ENCODE measurements at places on chromosomes 5 and 9.
A peak's percentile ranks its signal among the peaks of the same experiment; 100 is the strongest.

DNA sequence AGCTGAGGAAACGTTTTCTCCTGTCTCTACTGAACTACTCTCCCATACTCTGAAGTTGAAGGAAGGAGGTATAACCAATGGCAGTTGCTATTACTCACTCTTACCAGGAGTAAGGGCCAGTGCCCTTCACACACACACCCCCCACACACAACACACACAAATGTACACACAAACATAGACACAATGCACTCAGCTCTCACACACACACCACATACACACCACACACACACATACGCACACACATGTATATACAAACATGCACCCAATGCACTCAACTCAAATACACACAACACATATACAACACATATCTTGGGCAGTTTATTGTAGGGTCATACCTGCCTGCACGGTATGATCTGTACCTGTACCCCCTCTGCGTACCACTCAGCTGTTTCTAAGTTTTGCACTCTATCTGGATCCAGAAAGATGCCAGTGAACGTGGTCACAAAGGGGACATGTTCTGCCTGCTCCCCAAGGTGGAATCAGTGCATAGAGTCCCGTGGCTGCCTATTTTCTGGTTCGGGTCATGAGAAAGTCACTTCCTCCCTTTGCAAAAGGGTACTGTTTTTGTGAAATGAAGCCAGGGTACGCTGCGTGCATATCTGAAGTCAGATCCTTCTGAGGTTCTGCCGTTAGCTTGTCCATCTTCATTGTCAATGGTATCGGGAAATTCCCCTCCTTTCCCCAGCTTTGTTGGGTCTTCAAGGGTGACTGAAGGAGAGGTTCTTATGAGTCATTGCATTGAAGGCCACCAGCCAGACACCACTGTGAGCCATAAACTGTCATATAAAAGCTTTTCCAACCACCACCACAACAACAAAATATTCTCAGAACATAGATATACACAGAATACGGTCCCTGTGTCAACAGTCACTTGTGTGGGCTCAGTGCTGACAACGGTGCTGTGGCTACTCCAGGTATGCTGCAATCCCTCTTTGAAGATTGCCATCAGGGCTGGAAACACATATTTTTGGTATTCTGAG, 131.9 kb downstream of the UGCG start:
- DNase-seq = peak; percentile 12

DNA sequence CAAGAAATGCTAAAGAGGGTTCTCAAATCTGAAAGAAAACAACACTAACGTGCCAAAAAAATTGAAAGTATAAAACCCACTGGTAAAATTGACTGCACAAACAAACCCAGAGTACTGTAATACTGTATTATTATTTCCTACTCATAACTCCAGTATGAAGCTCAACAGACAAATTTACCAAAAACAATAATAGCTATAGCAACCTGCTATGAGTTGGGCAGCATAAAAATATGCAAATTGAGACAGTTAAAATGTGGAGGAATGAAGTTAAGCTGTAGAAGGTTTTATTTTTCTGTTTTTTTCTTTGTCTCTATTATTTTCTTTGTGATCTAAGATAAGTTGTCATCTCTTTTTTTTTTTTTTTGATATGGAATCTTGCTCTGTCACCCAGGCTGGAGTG, 15.7 kb downstream of the KIF4B start:
- DNase-seq = no peak

DNA sequence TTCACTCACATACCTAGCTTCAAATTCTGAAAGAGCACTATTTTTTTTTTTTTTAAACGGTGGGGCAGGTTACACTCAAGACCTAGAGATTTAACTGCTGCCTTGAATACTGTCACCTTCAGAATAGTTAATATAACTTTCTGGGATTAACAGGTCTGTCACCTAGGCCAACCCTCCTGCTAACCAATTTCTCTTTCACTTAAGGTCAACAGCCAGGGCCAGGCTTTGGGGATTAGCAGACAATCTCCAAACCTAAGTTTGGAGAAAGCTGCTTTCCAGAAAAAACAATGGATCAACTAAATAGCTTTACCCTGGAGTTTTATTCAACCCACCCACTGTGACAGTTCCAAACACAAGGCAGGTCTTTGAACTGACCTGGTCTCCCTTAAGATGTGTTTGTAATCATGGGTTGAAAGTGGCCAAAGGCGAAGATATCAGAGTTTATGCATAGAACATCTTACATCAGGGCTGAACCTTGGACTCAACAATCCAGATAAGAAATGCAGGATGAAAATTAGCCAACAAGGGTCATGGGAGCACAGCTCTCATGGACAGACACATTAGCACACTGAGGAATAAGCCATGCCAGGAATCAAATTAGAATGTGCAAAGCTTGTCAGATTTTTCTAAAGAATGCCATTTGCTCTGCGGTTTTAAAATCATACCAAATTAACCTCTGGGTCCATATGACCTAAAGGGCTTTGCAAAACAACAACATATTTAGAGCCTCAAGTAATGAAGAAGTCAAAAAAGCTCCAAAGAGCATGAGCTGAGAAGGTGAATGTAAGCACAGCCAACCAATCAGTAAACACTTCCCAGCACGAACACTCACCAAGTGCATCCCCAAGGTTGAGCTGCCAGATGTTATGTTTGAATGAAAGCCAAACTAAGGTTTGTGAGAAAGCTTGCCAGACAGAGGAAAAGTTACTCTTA, 538.5 kb upstream of the DMAC1 start:
- DNase-seq = no peak

DNA sequence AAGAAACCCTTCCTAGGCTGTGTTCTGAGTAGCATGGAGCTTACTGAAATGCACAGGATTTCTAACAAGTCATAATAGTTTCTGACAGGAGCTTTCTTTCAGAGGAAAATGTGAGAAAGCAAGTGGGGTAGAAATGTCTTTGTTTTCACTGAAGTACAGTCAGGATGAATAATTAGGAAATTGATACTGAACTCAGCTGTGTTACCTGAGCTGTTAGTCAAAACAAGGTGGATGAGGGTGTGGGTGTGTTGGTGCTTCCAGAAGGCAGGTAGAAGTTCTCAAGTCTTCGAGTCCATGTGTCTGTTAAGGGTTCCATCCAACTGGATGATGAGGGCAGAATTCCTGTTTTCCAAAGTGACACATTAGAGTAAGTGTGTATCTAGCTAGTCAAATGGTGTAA, 122.4 kb downstream of the BASP1 start:
- no peak for DNase-seq

DNA sequence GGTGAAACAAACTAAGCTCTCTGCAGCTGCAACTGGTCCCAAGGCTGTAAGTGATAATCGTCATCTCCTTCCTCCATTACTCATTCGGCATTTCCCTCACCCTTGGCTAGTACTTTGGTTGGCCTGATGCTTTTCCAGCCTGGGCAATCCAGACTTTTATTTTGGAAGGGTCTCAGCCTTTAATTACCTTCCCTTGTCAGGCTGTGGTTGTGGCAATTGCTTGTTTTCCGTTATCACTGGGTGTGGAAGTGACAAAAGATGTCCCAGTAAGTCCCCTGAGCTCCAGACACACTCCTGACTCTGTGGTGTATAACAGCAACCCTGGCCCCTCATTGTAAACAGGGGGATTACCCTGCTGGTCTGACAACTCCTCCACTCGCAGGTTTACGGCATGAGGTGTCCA, 6.3 kb upstream of the FAF2 start:
- no peak for DNase-seq

GRCh38 chr9:126398403-126399058, 71.9 kb downstream of the MVB12B start:
- peak; percentile 62 for DNase-seq

- no peak for DNase-seq
These were observed 7.1 kb downstream of the ZFP2 start for GRCh38 chr5:178902849-178903248.

DNA sequence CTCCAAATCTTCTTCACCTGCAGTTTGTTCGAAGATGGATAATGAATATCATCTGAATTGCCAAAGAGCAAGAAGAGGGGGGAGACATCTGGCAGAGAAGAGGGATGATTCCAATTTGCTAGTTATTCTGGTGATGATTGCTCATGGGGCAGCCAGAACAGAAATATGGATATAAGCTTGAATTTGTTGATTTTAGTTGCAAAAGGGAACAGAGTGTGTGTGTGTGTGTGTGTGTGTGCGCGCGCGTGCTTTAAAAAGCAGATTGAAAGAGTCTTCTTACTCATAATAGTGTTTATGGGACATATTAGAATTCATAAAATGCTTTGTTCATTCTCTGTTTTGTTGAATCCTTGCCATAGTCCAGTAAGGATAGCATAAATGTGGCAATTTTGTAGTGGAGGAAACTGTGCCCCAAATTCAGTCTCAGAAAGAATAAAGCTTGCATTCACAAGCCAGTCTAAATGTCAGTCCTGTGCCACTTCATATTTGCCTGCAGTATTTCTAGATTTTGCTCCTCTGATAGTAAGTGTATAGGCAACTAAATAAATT, 436.3 kb upstream of the KLF4 start:
- no peak for DNase-seq

DNA sequence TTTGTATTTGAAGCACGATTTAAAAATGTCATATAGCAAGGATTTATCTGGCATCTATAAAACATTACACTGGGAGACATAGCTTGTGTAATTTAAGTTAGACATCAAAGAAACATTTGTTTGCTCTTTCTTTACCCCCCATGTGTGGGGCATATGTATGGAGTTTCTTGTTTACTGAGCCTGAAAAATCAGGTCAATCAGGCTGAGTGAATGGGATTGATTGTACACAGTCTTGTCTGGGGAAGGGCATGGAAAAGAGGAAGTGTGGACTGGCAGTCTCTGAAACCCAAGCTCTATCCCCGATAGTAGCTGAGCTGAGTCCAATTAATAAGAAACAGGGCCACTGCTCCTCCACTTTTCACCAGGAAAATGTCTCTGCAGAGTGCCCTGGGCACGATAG, 49.4 kb downstream of the SLC46A2 start:
- DNase-seq = no peak

- no peak for DNase-seq
These were observed 12.9 kb upstream of the ZNF782 start for GRCh38 chr9:96867079-96867804.

DNA sequence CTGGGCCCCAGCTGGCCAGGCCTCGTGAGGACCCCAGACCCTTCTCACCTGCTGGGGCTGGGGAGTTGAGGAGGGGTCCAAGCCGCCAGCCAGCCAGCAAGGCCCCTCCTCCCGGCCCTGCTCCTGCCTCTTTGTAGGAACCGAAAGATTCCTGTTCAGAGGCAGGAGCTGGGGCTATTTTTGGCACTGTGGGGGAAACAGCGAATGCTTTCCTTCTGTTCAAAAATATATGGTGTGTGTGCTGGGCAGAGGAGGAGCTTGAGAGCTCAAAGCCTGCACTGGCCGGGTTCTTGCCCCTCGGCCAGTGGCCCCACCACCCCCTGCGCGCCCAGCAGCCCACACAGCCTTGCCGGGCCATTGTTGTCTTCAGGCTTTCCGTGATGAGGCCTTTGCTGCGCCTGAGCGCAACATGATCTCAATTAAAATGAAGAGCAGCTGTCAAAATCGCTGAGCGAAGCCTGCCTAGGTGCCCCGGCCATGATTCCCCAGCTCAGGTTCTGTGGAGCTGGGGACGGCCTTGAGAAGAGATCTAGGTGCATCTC, 13.4 kb downstream of the NCS1 start:
- no peak for DNase-seq

GRCh38 chr5:112787896-112788295, 50.2 kb downstream of the APC start:
- DNase-seq = no peak

DNA sequence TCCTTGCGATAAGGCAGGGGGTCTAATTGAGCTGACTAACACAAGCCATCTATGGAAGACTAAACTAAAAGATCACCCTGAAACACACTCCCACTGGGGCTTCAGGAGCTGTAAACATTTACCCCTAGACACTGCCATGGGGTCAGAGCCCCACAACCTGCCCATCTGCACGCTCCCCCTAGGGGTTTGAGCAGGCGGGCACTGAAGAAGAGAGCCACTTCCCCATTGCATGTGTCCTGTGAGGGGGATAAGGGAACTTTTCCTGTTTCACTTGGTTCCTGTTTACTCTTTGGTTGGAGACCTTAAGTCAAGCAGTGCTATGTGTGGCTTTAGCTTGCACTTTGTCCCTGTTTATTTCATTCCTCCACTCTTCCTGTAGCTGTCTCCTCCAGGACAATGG, 1929.5 kb upstream of the CDH9 start:
- DNase-seq = no peak

DNA sequence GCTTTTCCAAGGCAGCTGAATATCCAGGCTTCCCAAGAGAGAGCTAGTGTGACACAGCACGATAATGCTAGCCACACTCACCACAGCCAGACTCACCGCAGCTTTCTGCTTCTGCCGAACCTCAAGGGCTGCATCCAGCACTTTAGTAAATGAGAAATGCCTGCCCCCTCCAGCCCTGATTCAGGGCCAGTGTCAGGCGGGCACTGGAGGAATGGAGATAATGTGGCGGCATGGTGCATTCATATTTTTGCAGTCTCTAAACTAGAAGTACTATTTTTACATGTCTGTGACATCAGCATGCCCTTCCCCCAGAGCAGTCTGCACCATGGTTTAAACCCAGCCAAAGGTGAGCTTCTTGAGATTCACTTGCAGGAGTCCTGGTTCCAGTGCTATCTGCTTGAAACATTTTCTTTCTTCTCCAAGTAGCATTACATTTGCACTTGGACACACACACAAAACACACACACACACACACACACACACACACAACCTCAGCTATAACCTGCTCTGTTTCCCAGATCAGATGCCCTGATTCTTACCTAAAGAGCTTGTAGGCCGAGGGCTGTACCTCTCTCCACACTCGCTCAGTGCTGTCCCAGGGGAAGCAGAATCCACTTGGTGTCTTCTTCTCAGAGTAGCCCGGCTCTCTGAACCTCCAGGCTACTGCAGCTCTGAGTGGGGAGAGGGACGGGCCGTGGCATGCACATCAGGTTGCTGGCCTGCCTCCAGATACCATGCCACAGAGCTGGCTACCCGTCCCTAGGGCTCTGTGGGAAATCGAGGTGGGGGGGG, at the start of gene FGF1:
Gene FGF1 (minus strand): TSS at position 673 of the 792 bp plus-strand sequence. CDS start 71,963 bp downstream, outside the sequence.
- DNase-seq = no peak

GRCh38 chr9:101706261-101706798, 32.1 kb downstream of the GRIN3A start:
- no peak for DNase-seq

GRCh38 chr5:1685066-1685465, 114.6 kb downstream of the MRPL36 start:
- no peak for DNase-seq

DNA sequence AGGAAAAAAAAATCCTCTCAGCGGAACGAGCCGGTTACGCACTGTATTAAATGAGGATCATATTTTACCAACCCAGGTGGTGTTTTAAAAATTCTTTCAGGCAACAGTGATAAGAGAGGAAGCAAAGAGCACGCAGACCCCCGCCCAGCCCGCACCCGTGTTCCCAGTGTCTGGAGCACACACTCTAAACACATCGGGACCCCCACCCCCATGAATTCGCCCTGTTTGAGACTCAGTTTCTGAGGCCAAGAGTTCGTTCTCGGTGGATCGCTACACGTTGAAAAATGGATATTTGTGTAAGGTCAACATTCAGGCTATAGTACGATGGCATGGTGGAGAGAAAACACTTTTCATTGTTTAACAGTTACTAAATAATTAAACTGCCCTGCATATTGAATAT, 196.3 kb downstream of the MEF2C start:
- no peak for DNase-seq

- DNase-seq = no peak
These were observed 49.1 kb upstream of the VDAC1 start for GRCh38 chr5:134053840-134054338.

GRCh38 chr9:133638076-133638475, 1.9 kb downstream of the DBH start:
- DNase-seq = no peak
